Fibroblast of skin of right quadriceps (primary cell): ENCODE measurements at places on chromosomes 7 and 10.

GRCh38 chr10:73509695-73510094 is 13.9 kb upstream of the PPP3CB start:
- no peak for DNase-seq

GRCh38 chr10:16493884-16494536 is 27.7 kb downstream of the C1QL3 start:
- no peak for DNase-seq

DNA sequence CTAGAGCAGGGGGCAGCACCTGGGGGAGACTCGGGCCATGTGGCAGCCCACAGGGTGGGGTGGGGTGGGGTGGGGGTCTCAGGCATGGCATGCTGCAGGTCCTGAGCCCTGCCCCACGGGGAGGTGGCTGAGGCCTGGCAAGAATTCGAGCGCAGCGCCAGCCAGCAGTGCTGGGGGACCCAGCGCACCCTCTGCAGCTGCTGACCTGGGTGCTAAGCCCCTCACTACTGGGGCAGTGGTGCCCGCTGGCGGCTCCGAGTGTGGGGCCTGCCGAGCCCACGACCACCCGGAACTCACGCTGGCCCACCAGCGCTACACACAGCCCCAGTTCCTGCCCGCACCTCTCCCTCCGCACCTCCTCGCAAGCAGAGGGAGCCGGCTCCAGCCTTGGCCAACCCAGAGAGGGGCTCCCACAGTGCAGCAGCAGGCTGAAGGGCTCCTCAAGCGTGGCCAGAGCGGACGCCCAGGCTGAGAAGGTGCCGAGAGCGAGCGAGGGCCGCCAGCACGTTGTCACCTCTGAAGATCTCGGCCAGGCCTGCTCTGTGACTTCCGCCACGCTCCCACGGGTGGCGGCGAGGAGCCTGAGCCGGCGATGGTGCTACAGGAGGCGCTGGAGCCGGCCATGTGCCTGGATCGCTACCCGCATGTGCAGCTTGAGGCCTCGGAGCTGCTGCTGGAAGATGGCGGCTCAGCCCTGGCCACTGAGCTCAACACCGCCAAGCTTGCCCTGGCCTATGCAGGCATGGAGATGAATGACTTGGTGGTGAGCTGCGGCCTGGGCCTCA is 145.1 kb upstream of the C7orf33 start:
- no peak for DNase-seq

DNA sequence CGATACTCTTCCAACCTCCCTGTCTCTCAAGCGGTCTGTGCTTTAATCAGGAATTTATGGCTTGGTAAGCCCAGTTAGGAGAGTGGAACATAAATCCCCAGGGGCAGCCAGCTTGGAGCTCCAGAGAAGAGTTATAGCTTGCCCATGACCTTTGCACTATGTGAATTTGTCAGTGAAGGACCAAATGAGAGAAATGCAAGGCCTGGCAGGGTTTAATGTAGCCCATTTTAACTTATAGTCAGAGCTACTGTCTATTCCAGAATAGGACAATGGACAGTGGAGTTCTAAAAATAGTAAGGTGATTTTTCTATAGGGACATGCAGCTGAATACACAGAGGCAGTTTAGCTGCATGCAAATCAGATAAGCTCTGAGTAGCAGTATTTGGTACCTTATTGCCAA is 142.6 kb upstream of the CAV2 start:
- no peak for DNase-seq

DNA sequence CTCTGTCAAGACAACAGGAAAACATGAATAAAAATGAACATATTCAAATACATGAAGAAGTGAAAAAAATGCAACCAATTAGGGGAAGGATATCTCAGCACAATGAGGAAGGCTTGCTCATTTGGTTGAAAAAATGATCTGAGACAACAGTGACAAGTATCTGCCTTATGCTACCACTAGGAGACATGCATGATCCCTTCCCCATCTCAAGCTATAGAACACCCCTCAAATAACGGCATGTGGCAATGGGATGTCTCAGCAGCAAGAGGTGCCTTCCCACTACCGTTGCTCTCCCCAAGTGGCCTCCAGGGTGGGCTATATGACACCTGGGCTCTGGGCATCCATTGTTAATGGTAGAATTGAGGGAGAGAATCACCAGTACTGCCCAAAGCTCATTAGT is 98.1 kb upstream of the RSU1 start:
- DNase-seq, result no peak

DNA sequence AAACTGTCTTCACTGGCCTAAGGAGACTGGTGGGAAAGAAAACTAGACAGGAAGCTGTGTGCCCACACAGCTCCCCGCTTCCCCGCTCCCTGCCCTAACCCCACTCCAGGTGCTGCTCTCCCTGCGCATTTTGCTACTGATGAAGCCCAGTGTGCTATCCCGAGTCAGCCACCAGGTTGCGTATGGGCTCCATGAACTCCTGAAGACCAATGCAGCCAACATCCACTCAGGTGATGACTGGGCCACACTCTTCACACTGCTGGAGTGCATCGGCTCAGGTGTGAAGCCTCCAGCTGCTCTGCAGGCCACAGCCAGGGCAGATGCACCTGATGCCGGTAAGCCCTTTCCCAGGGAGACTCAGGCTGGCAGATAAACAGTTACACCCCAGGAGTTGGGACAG is 20.3 kb upstream of the NFKB2 start:
- DNase-seq, result no peak

DNA sequence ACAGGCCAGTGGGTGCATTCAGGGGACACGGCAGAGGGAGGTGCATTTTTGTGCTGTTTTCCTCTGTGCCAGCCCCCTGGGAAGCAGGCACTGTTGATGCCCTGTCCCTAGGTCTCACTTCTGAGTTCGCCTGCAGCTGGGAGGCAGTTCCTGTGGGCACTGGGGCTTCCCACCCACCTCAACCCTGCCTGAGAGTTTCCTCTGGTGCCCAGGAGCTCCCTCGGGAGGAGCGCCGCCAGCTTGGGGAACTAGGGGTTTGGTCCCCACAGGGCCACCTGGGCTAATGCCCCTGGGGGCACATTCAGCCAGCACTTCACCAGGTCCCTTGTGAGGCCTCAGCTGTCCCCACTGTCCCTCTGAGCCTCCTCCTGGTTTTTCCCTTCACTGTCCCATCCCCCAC is 178.2 kb upstream of the RHEB start:
- DNase-seq, result no peak

GRCh38 chr10:90023950-90024349 is 322.6 kb downstream of the KIF20B start:
- DNase-seq, result no peak

DNA sequence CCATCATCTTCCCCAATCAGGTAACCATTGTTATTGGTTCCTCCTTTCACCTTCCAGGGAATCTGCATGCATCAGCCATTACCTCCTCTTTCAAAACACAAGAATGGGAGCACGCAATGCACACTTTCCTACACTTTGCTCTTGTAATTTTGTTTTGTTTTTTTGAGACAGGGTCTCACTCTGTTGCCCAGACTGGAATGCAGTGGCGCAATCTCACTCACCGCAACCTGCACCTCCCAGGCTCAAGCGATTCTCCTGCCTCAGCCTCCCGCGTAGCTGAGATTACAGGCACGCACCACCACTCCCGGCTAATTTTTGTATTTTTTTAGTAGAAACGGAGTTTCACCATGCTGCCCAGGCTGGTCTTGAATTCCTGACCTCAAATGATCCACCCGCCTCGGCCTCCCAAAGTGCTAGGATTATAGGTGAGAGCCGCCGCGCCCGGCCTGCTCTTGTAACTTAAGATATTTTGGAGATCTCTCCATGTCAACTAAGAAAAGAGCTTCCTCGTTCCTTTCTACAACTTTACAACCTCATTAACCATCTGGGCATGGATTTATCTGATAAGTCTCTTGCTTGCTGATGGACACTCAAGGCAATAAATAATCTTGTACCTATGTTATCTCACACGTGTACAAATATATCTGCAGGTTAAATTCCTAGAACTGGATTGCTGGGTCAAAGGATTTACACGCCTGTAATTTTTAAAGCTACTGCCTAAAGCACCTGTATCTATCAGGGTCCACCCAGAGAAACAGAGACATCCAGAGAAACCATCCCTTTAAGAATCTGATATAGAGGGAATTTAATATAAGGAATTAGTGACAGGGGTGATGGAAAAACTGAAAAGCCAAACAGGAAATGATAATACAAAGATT is 4.2 kb downstream of the CYTH3 start:
- no peak for DNase-seq

DNA sequence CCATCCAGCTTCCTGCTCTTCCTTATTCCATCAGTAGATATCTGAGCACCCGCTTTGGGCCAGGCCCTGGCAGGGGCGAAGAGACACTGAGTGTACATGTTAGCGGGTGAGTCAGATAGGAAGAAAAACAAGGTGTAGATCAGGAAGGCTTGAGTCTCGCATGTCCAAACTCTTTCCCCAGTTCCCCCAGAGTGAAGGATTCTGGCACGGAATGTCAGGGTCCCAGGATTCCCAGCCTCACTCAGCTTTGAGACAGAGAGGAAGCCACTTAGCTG is 24.1 kb upstream of the CHST15 start:
- no peak for DNase-seq

DNA sequence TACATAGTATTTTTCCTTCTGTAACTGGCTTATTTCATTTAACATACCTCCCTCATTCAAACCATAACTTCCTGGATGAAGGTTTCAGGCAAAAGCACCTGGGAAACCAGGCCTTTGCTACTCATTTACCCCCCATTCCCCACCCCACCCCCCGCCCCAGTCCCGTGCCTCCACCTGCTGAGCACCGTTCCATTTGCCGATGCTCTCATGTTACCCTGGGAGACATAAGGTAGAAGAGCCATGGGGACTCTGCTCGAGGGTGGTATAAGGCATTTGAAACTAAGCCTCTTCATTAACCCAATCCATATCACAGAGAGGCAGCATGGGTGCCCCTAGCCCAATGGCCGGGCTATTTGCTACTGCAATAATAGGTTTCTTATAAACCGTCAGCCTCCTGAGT is 22.2 kb upstream of the MCM10 start:
- DNase-seq, result no peak

GRCh38 chr7:157714166-157715070 is 377.6 kb downstream of the DNAJB6 start:
- DNase-seq, result no peak

DNA sequence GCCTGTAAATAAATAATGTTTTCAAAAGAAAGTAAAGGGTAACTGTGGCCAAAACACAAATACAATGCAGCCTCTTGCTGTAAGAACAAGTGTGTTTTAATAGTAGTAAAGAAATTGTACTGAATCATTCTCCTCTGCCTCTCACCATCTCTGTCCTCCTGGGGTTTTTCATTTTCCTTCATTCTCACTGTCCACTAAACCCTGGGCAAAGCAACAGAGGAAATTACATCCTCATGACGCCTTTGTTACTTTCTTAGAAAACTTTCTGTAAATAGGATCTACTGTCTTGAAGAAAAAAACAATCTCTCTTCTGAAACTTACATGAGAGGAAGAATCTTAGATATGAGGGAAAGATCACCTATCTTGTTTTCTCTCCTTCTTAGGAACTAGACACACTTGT is 54.6 kb downstream of the ASB4 start:
- no peak for DNase-seq

DNA sequence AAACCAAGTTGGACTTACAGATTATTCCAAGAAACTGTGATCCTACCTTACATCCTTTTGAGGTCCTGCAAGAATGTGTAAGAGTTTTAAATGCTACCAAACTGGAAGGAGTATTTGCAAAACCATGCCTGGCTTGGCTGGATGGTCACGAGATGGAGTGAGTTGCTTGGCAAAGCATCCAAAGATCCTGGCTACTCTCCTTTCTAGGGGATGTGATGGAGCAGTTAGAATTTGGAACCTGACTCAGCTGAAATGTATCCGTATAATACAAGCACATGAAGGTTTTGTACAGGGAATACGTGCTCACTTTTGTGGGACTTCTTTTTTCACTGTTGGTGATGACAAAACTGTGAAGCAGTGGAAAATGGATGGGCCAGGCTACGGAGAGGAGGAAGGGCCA is 13.3 kb upstream of the SYPL1 start:
- DNase-seq, result peak; percentile 24

GRCh38 chr10:119872610-119872859 is at the start of gene MCMBP:
Gene MCMBP, minus strand, starts transcription at chr10:119872843. Its CDS starts 259 bp downstream, at chr10:119872584.
- no peak for DNase-seq

- no peak for DNase-seq
Observed at GRCh38 chr7:92340016-92340415, 94.2 kb downstream of the ANKIB1 start.

GRCh38 chr10:22017283-22018020 is 13.9 kb upstream of the DNAJC1 start:
- no peak for DNase-seq
